Activated naive CD8-positive, alpha-beta T cell treated with anti-CD3 and anti-CD28 coated beads for 36 hours (primary cell): ENCODE measurements at places on chromosomes 11 and 22. TPM values are rescaled to one million over a fixed set of nuclear protein-coding genes. Genes with fewer than 3 reads are reported as not detected.

DNA sequence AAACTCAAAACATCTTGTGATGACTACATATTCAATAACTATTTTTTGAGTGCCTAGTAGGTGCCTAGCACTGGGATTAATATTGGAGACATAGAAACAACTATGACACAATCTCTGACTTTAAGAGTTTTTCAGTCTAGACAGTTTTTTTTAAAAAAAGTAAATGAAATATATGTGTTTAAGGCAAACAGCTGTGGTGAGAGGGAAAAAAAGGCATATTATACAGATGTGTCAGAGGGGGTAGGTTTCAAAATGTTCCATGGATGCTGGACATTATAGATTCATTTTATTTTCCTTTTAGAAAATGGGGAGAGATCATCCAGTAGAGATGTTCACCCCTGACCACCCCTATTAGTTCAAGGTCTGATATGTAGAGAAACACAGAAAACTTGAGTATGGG lies 90.8 kb downstream of the LUZP2 start:
- no peaks in the 10 kb centered on the region for H3K27me3 ChIP-seq
- no peak for DNase-seq
- no peak overlapping the region for H3K27ac ChIP-seq
- no peaks in the 10 kb centered on the region for H3K36me3 ChIP-seq
- H3K4me1 ChIP-seq, result no peaks in the 10 kb centered on the region

Gene TTLL12
- total RNA-seq, result 106 TPM

DNA sequence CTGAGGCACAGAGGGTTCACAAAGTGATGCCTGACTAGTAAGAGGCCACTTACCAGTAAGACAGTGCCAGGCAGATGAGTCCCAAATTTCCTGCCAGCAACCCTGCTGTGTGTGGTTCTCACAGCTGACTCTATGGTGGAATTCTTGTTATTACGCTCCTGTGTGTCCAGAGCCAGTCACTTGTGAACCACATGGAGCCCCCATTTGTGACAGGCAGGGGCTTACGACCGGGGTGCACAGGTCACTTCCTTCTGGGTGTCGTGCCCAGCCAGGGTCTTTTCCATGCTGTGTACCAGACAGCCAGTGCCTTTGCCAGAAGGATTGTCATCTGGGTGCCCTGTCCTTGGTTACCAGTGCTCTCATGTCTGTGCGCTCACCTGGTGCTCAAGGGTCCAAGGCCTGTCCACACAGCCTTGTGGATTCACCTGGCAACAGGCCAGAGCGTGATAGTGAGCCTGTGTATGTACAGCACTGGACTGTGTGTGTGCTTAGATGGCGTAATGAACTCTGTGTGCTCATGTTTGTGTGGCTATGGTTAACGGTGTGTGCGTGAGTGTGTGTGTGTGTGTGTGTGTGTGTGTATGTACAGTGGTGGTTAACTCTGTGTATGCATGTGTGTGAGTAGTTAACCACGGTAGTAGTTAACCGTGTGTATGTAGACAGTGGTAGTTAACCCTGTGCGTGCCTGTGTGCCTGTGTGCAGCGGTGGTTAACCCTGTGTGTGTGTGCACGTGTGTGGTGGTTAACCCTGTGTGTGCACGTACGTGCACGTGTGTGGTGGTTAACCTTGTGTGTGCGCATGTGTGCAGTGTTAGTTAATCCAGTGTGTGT lies 18.6 kb downstream of the GRAMD4 start:
- no peaks in the 10 kb centered on the region for H3K27me3 ChIP-seq
- H3K36me3 ChIP-seq, result peaks cover 3% of the 10 kb centered on the region
- H3K4me3 ChIP-seq, result no peak overlapping the region
- no peak for DNase-seq

- no peaks in the 10 kb centered on the region for H3K4me1 ChIP-seq
- no peak overlapping the region for H3K4me3 ChIP-seq
- DNase-seq, result no peak
- no peak overlapping the region for H3K27ac ChIP-seq
- H3K36me3 ChIP-seq, result peaks cover 26% of the 10 kb centered on the region
These were observed 15.3 kb downstream of the RCOR2 start for GRCh38 chr11:63901660-63902059.

DNA sequence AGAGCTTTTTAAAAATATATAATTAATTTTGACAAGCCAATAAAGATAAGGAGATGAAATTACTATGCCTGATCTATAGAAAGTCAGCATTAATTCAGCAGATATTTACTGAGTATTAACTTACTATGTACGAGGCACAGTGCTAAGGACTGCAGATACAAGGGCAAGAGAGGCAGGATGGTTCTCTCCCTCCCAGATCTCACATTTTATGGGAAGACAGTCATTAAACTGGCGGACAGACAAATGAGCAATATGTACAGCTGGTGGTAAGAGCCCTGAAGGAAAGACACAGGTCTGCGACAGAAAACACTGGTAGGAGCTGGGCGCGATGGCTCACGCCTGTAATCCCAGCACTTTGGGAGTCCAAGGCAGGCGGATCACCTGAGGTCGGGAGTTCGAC lies 36.8 kb downstream of the MCHR1 start:
- H3K4me1 ChIP-seq, result peaks cover 20% of the 10 kb centered on the region
- H3K4me3 ChIP-seq, result no peak overlapping the region
- H3K36me3 ChIP-seq, result no peaks in the 10 kb centered on the region
- no peak for DNase-seq
- no peaks in the 10 kb centered on the region for H3K27me3 ChIP-seq

Gene TRIM49B
- not detected for total RNA-seq

Gene CBX6
- 141 TPM for total RNA-seq

DNA sequence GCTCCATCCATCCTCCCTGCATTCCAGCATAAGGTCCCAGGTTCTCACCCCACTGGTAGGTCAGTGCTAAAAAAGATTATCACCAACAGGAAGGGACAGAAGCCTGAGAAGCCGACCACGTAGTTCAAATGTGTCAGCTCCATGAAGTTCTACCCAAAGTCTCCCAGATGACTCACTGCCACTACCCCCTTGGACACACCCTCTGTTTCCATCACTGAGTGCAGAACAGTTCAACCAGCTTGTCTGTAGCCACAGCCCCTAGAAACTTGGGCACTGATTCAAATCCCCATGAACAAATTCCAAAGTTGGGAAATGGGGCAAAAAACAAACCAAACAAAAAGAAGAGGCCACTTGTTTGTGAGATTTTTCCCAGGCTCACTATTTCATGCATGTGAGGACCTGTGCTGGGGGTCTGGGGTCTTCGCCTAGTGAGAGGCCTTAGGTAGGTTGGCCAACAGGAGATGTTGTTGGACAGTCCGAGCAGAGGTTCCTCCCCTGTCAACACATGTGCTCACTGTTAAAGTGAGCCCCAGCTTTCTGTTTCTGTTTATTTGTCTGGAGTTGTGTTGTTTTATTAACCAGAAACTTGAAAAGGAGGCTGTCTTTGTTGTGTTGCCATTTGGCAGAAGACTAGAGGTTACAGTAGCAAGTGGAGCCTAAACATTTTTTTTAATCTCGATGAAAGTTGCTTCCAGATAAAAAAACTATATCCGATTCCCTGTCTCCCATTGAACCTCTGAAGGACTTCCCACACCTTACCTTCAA lies 24.2 kb upstream of the FLI1 start:
- H3K4me3 ChIP-seq, result no peak overlapping the region
- H3K36me3 ChIP-seq, result no peaks in the 10 kb centered on the region
- H3K27ac ChIP-seq, result no peak overlapping the region
- no peak for DNase-seq
- H3K4me1 ChIP-seq, result no peaks in the 10 kb centered on the region

Gene SCN3B
- not detected for total RNA-seq

Gene UPB1
- total RNA-seq, result not detected

GRCh38 chr11:33068611-33069340 lies 29.4 kb downstream of the TCP11L1 start:
- peaks cover 21% of the 10 kb centered on the region for H3K36me3 ChIP-seq
- no peak for DNase-seq
- H3K4me3 ChIP-seq, result no peak overlapping the region
- H3K27ac ChIP-seq, result no peak overlapping the region

Gene FOLR3
- total RNA-seq, result not detected

- peaks cover 5% of the 10 kb centered on the region for H3K27me3 ChIP-seq
- H3K4me3 ChIP-seq, result no peak overlapping the region
- H3K27ac ChIP-seq, result no peak overlapping the region
- DNase-seq, result no peak
- no peaks in the 10 kb centered on the region for H3K36me3 ChIP-seq
These were observed 532.7 kb downstream of the NTM start for GRCh38 chr11:131903074-131903473.

Gene C22orf42
- total RNA-seq, result not detected

- H3K27me3 ChIP-seq, result no peaks in the 10 kb centered on the region
- no peaks in the 10 kb centered on the region for H3K36me3 ChIP-seq
- no peaks in the 10 kb centered on the region for H3K4me1 ChIP-seq
- no peak overlapping the region for H3K4me3 ChIP-seq
- no peak for DNase-seq
These were observed 258.5 kb upstream of the SORL1-AS1 start for GRCh38 chr11:121711236-121711635.

DNA sequence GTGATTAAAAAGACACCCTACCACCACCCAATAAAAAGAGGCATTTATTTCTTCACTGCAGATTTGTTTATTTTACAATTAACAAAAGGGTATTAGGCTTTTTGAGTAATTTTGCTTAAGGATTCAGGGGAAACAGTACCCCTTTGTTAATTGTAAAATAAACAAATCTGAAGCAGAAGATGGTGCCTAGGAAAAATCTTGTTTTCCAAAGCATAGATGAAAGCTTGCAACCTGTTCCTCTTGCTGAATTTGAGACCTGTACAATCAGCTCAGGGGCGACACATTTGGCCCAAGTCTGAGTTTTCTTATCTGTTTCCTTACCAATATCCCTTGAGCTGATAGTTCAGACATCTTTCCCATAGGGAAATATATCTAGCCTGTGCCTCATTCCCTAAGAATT lies 171.9 kb downstream of the GRIA4 start:
- no peaks in the 10 kb centered on the region for H3K36me3 ChIP-seq
- no peak for DNase-seq
- H3K4me3 ChIP-seq, result no peak overlapping the region
- no peaks in the 10 kb centered on the region for H3K4me1 ChIP-seq
- no peak overlapping the region for H3K27ac ChIP-seq

- no peak overlapping the region for H3K27ac ChIP-seq
- DNase-seq, result no peak
- H3K27me3 ChIP-seq, result peaks cover 38% of the 10 kb centered on the region
- no peaks in the 10 kb centered on the region for H3K36me3 ChIP-seq
These were observed 100.4 kb upstream of the SERPIND1 start for GRCh38 chr22:20673295-20674195.

DNA sequence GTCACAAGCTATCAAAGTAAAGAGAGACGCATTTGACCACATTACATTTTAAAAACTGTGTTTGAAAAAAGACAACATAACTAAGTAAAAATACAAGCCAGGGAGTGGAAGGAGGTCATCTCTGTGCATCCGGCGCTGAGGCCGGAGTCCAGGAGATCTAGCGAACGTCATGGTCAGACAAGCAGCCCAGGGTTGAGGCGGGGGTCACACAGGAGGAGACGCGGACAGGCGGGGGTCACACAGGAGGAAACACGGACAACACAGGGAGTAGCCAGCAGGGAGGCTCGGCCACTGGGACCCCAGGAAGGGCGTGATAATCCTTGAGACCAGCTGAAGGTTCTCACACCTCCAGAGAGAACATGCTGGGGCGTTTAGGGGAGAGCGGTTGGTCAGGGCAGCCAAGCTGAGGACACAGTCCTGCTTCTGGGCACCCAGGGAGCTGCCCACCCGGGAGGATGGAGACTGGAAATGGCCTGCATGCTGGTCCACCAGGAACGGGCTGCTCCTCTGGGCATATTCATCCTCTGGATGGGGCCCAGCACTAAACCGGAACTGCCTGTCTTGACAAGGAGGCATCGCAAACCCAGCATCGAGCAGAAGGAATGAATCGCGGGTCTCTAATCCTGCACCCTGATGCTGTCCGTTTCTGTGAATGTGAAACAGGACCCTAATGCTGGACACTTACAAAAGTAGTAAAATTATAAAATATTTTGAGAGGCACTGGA lies 40.9 kb upstream of the MUC5AC start:
- no peak overlapping the region for H3K27ac ChIP-seq
- peaks cover 4% of the 10 kb centered on the region for H3K27me3 ChIP-seq
- no peaks in the 10 kb centered on the region for H3K4me1 ChIP-seq
- no peaks in the 10 kb centered on the region for H3K36me3 ChIP-seq

Gene GUCY1A2
- total RNA-seq, result not detected

DNA sequence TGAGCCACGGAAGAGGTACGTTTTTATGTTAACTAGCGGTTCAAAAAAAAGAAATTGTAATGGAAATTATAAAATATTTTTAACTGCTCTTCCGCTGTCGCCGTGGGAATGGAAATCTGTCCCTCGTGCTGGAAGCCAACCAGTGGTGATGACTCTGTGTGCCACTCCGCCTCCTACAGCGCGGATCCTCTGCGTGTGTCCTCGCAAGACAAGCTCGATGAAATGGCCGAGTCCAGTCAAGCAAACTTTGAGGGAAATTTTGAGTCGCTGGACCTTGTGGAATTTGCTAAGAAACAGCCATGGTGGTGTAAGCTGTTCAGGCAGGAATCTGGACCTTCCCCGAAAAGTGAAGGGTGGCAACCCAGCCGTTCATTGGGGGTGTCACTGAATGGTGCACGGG lies 2.9 kb upstream of the CBX7 start:
- no peak overlapping the region for H3K4me3 ChIP-seq
- peaks cover 12% of the 10 kb centered on the region for H3K4me1 ChIP-seq
- H3K27me3 ChIP-seq, result peaks cover 17% of the 10 kb centered on the region
- peaks cover 1% of the 10 kb centered on the region for H3K36me3 ChIP-seq
- no peak overlapping the region for H3K27ac ChIP-seq

Gene NNMT
- not detected for total RNA-seq

Gene GDPD4
- not detected for total RNA-seq

Gene TMPRSS13
- 3.4 TPM for total RNA-seq

Gene NTM
- not detected for total RNA-seq
